ENCODE measurements at places on chromosomes 1 and 21.

DNA sequence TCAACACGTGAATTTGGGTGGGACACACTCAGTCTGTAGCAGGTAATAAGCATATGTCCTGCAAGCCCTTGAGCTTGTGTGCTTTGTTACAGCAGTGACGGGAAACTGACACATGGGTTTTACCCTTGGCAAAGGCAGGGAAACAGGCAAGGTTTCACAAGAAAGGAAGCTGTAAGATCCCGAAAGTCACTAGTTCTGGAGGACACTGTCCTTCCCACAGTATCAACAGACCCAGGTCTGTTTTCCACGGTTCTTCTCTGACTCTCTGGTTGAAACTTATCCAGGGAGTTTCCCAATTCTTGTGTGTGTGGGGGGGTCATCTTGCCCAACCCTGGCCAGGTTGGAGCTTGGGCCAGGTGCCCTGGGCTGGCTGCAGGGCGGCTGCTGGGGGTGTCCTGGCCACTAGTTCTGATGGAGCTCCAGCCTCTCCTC lies 29.3 kb upstream of the ZBTB21 start:
- DNase-seq, result no peak

- DNase-seq, result no peak
Measured at GRCh38 chr1:186102547-186103148, 272.4 kb downstream of the TPR start.

DNA sequence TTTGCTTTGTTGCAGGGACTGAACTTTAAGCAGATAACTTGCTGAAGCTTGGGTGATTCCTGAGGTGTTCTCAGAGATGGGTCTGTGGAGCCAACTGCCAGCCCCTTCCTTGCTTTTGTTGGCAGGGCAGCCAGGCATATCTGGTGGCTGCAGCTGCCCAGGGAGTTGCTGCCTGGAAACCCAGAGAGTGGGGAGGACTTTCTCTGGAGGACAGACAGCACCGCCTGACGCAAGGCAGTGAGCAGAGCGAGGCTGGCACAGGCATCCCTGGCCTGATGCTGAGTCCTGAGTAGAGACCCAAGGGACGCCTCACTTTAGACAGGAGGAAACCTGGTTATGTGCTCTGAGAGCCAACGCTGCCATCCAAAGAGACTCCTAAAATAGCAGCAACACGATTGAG lies 9.8 kb upstream of the OLFML2B start:
- DNase-seq, result no peak

- DNase-seq, result peak; percentile 52
Measured at GRCh38 chr1:38009088-38009840, 3.3 kb upstream of the UTP11 start.

GRCh38 chr1:156096640-156097391 lies 14.6 kb upstream of the MEX3A start:
- DNase-seq, result peak; percentile 93

- DNase-seq, result no peak
Measured at GRCh38 chr1:41807390-41807789, 111.3 kb downstream of the HIVEP3 start.

- no peak for DNase-seq
Measured at GRCh38 chr1:66778969-66779368, 22.1 kb downstream of the INSL5 start.
